ENCODE measurements at places on chromosomes 12 and 14. TPM values are rescaled to one million over a fixed set of nuclear protein-coding genes. Genes with fewer than 3 reads are reported as not detected.

DNA sequence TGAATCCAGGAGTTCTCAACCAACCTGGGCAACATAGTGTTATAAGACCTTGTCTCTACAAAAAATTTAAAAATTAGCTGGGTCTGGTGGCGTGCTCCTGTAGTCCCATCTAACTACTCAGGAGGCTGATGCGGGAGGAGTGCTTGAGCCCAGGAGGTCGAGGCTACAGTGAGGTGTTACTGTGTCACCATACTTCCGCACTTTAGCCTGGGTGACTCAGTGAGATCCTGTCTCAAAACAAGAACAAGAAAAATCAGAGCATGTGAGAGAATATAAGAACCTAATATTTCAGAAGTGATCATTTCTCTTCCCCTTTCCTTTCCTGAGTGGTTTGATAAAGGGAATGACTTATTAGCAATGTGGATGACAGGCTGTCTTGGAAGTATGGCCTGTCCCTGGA, 9.5 kb downstream of the TRAF3 start:
- no peak for DNase-seq

GRCh38 chr12:77510985-77511384, 319.7 kb upstream of the NAV3 start:
- no peak for DNase-seq

TDP1 gene
- polyA plus RNA-seq, result 4.8 TPM

GRCh38 chr14:102525929-102526497, 16.4 kb upstream of the ANKRD9 start:
- peak; percentile 79 for DNase-seq

- DNase-seq, result no peak
Observed at GRCh38 chr14:19947413-19948090, 16.8 kb downstream of the OR4K1 start.

CAPZA3 gene
- polyA plus RNA-seq, result 0.88 TPM

CPM gene
- 35.7 TPM for polyA plus RNA-seq

GPD1 gene
- 139 TPM for polyA plus RNA-seq

LTB4R2 gene
- 0.67 TPM for polyA plus RNA-seq

GRCh38 chr14:64549791-64550620, at the start of gene PPP1R36:
Gene PPP1R36 (plus strand): TSS chr14:64549961. CDS start chr14:64549998, 37 bp downstream.
- peak; percentile 55 for DNase-seq

DNA sequence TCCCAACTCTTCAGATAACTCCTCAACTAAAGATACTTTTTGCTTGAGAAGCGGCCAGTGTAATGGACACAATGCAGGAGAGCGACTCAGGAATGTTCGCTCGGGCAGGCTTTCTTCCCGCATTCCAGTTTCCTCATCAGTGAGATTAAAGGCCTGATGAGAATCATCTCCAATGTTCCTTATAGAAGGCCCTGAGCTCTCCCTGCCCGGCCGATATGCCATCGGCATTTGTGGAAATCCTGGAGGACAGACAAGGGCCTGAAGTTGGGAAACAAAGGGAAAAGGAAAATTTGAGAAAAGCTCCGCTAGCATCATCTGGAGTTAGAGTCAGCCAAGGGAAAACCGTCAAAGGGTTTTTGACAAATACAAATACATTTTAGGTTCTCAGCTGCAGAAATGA, 38.0 kb upstream of the FOXN3 start:
- DNase-seq, result no peak

SSPN gene
- polyA plus RNA-seq, result 3.2 TPM

DNA sequence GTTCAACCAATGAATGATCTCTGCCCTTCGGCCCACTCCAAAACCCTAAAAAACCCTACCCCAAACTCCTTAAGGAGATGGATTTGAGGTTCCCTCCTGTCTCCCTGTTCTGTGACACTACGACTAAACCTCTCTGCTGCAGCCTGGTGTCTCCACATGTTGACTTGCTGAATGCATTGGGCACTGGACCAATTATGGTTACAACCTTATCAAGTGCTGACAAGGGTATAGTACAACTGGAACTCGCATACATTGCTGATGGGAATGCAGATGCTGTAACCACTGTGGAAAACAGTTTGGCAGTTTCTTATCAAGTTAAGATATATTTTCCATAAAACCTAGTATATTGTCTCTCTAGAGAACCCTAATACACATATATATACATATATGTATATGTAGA, 6.3 kb upstream of the DICER1 start:
- no peak for DNase-seq

GRCh38 chr12:39831587-39832315, 212.1 kb upstream of the ABCD2 start:
- DNase-seq, result no peak

DNA sequence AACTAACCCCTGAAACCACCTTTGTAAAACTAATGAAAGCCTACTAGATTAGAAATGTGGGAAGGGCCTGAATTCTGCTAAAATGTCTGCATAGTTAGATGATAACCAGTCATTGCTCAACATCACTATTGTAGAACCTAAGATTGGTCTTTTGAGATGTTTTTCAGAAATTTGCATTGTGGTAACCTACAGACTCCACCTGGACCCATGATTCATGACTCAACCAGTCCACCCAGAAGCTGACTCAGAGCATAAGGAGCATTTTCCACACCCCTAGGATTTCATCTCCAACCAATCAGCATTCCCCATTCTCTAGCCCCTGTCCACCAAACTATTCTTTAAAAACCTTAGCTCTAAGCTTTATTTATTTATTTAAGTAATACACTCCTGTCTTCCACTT, 30.4 kb upstream of the CHGA start:
- DNase-seq, result no peak

- DNase-seq, result no peak
Observed at GRCh38 chr12:10779103-10779502, 23.3 kb downstream of the TAS2R7 start.

PELI2 gene
- polyA plus RNA-seq, result 5.2 TPM

GPR132 gene
- 0.17 TPM for polyA plus RNA-seq

All from kidney (tissue), 22 donors.